ENCODE measurements at places on chromosomes 1 and 21.
A peak's percentile ranks its signal among the peaks of the same experiment; 100 is the strongest.

DNA sequence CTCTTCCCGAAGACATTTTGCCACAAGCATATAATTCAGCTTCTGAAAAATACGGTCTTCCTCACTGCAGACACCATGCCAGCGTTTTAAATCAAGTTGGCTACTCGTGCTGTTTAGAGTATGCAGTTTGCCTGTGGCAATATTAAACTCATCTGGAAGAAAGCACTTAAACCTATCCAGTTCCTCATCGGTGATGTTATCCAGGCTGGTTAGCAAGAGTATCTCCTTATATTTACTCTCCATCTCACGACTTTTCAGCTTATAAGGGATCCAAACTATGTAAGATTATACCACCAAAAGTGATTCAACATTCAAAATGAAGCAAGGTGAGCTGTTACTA lies 9.7 kb upstream of the IFI16 start:
- no peak for DNase-seq

DNA sequence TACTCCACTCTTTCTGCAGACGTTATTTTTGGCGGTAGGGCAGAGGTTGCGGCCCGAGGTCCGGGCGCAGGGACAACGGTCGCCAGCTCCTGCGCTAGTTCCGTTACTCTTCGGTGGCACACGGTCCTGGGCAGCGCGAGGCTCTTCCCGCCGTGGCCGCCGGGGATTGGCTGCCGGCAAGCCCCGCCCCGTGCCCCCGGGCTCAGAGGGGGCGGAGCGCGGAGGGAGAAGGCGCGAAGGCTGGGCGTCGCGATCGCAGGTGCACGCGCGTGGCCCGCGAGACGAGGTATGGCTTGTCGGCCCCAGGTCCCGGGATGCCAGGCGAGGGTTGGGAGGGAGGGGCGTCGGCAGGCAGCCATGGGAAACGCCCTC lies 518 bp upstream of the SHE start:
- no peak for DNase-seq

GRCh38 chr1:185541871-185542301 lies 192.3 kb upstream of the HMCN1 start:
- no peak for DNase-seq

DNA sequence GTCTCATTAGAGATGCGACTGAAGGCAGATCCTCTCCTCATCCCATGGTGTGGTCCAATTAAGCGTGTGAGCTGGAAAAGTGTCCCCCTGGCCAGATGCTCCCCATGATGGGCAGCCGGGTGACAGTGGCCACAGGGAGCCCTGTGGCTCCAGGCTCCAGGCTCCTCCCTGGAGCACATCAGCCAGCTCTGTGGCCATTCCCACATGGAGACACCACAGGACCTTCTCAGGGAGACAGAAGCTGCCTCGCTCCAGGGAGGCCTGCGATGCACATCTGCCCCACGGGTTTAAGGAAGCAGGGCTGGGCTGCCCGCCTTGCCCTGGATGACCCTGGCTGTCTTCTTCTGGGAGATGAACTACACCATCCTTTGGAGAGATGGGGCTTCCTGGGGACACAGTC lies 99.9 kb upstream of the TLR5 start:
- no peak for DNase-seq

DNA sequence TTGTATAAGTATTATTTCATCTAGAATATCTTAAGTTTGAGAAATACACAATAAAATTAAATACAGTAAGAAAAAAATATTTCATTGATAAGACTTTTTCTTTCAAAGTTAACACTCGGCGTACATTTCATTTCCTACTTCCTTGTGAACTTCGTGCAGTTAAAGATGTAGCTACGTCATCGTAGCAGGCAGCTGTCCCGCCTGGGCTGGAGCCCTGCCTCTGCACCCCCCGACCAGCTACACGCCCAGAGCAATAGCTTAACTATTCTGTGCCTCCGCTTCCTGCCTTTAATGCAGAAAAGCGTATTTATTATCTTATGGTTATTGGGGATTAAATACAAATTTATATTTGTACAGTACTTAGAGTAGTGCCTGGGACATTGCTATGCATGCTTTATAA lies 53.5 kb downstream of the CLSTN1 start:
- no peak for DNase-seq

DNA sequence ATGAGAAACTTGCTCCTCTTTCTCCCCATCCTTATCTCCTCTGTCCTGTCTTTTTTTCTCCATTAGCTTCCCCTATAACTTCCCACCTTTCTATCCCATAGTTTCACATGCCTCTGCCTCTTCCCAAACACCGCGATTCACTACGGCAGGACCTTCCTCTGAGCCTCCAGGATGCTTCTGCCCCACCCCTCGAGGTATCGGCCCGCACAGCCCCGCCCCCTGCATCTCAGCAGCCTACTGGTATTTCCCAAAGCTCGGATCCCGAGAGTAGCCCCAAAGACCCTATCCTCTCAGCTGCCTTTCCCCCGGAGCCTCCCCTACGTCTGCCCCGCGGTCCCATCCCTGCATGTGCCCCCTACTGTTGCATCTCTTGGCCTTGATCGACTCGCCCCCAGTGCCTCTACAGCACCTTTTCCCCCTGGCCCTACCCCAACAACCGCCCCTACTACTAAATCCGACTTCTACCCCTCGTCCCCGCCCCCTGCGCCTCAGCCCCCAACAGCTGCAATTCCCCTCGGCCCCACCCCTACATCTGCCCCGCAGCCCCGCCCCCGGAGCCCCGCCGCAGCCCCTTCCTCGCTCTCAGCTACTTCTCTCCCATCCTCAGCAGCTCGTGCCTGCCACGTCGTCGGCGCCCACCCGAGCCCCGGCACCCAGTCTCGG lies 512 bp downstream of the PIAS3 start:
- DNase-seq: peak; percentile 70

Data from NB4 (cell line).